ENCODE measurements at places on chromosomes 5 and 9.

- DNase-seq = no peak
Measured at GRCh38 chr5:6698696-6699095, 14.5 kb upstream of the TENT4A start.

GRCh38 chr5:175872287-175873087 lies 1.1 kb downstream of the CPLX2 start:
- DNase-seq = no peak

GRCh38 chr5:82445726-82446335 lies 167.7 kb upstream of the RPS23 start:
- DNase-seq = no peak

DNA sequence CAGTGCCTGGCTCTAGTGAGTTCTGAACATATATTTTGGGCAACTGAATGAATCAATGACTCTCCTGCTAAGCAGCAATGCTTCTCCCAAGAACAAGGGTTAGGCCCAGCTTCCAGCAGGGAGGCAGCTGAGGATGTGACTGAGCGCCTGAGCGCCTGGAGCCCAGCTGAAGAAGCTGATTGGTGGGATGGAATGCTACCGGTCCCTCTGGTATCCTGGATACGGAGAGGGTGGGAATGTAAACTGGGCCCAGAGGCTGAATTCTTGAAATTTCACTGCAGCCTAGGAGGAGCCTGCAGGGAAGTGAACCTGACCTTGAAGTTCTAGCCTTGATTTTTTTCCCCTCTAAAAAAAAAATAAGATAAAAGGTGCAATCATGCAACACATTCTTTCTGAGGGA lies 43.2 kb downstream of the WWC1 start:
- no peak for DNase-seq

DNA sequence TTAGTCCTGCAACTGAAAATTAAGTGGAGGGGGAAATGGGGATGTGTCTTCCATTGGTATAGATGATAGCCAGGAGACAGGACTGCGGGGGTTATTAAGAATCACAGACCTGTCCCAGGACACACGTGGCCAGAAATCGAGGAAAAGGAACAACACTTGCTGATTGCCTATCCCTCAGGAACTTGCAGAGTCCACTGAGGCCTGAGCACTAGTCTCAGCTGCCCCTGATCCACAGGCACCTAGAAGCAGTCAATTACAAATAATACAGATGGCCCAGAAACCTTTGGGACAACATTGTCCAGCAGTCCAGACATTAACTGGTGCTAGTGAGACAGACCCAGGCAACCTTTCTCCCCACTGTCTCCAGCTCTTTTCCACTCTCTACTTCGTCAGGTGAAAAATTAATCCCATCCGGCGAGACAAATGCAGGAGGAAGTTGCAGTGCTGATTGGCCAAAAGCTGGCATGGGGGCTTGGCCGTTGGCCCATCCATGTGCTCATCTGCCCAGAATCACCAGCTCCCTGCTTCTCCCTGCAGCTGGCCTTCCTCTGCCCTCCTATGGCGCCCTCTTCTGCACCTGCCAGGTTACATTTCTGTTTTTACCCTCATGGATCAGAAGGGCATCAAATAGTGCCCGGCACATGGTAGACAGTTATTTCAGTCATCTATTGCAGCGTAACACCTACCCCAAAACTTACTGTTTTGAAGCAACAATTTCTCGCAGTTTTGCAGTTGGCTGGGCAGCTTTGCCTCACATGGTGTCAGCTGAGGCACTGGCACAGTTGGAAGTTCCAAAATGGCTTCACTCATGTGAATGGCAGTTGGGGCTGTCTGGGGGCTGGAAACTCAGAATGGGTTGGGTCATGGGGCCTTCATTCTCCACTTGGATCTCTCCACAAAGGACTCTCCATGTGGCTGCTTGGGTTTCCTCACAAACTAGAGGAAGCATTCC lies 3.6 kb upstream of the B4GALT1 start:
- peak; percentile 86 for DNase-seq

GRCh38 chr5:58099257-58099656 lies 360.6 kb downstream of the PLK2 start:
- DNase-seq = no peak

- no peak for DNase-seq
Measured at GRCh38 chr9:124467410-124468060, 17.3 kb downstream of the ADGRD2 start.
